WTC11 (cell line): ENCODE measurements at places on chromosomes 16 and 17. TPM values are rescaled to one million over a fixed set of nuclear protein-coding genes. Genes with fewer than 3 reads are reported as not detected.

TMC8 gene
- 2.9 to 3.7 TPM (median 3.1 TPM) in 3 replicates for total RNA-seq

- H3K27me3 ChIP-seq, result no peaks in the 10 kb centered on the region
- no peak for DNase-seq
- no peak overlapping the region for H3K4me3 ChIP-seq
Measured at GRCh38 chr16:13552062-13552959, 367.6 kb upstream of the ERCC4 start.

GRCh38 chr17:61205401-61205800, 194.2 kb upstream of the TBX2 start:
- DNase-seq, result no peak
- H3K36me3 ChIP-seq, result no peaks in the 10 kb centered on the region
- no peak overlapping the region for H3K4me3 ChIP-seq
- H3K27ac ChIP-seq, result no peak overlapping the region

DNA sequence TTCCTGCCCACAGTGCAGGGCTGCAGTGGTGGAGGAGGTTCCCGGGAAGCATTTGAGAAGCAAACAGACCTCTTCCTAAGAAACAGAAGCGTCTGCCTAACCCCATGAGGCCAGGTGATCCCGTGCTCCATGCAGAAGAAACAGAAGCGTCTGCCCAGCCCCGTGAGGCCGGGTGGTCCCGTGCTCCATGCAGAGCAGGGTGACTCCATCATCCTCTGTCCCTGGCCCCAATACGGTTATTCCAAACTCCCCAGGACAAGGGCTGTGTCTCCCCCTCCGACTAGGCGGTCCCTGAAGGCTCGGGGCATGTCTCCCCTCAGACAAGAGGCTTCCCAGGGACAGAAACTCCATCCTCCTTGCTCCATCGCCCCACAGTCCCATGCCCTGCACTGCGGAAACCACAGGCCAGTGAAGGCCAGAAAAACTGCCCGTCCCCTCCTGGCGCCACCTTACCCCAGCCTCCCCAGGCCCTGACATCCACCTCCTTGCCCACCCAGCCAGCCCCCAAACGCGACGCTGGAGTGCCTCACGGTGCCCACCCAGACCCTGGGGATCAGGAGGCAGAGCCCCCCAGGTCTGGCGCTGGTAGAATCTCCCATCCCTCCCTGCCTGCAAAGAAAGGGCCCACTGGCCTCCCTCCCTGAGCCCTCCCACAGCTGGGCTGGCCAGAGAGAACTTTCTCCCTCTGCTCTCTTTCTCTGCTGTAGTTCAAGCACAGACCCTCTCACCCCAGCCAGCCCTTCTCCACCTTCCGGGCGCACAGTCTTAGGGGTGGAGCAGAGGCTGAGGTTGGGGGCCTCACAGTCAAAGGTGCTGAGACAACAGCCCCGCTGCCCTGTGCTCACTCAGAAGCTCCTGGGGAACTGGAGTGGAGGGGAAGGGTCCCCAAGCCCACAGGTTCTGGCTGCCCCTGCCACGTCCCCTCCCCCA, 30.6 kb upstream of the KRT17 start:
- H3K36me3 ChIP-seq, result no peaks in the 10 kb centered on the region
- H3K4me1 ChIP-seq, result peaks cover 11% of the 10 kb centered on the region
- H3K27ac ChIP-seq, result no peak overlapping the region; the same call in 1 of the 2 replicates
- no peak for DNase-seq
- no peak overlapping the region for H3K4me3 ChIP-seq
- no peaks in the 10 kb centered on the region for H3K27me3 ChIP-seq

DNA sequence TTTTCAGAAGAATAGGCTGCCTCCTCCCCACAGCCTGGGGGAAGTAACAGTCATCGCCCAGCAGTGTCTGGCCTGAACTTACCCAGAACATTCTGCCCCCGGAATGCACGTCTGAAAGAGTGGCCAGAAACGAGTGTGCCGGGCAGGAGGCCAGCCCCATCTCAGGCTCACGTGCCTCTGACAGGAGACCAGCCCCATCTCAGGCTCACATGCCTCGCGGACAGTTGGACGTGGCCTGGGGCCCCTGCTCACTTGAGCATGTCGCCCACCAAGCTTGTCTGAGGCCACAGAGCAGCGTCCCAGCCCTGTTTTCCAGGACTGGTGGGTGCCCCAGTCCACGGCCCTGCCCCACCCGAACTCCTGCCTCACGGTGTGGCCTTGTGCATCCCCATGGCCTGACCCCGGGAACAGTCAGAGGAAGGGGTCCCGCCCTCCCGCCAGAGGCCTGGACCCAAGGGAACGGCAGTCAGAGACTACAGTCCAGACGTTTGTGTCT, 16.3 kb upstream of the CDH15 start:
- peaks cover 5% of the 10 kb centered on the region for H3K27me3 ChIP-seq
- no peak overlapping the region for H3K27ac ChIP-seq
- H3K4me1 ChIP-seq, result no peaks in the 10 kb centered on the region
- peaks cover 19% of the 10 kb centered on the region for H3K36me3 ChIP-seq

DNA sequence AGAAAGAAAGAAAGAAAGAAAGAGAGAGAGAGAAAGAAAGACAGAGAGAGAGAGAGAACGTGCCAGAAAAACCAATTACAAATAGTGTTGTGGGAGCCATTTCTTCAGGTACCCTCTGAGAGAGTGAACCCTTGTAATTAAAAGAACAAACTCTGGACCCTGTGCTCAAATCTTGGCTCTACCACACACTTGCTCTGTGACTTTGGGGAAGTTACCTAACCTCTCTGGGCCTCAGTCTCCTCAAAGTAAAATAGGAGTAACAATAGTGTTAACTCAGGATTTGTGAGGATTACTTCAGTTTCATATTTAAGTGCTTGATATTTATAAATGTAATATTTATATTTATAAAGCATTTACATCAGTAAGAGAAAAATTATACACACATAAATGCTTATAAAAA, 139.8 kb downstream of the GSG1L start:
- peaks cover 10% of the 10 kb centered on the region for H3K4me1 ChIP-seq
- no peak overlapping the region for H3K4me3 ChIP-seq
- DNase-seq, result no peak

- H3K27me3 ChIP-seq, result no peaks in the 10 kb centered on the region
- no peak overlapping the region for H3K4me3 ChIP-seq
- H3K36me3 ChIP-seq, result no peaks in the 10 kb centered on the region
- no peak for DNase-seq
- H3K27ac ChIP-seq, result no peak overlapping the region
- H3K4me1 ChIP-seq, result peaks cover 18% of the 10 kb centered on the region
Measured at GRCh38 chr17:39064374-39064773, 87.1 kb downstream of the PLXDC1 start.

DNA sequence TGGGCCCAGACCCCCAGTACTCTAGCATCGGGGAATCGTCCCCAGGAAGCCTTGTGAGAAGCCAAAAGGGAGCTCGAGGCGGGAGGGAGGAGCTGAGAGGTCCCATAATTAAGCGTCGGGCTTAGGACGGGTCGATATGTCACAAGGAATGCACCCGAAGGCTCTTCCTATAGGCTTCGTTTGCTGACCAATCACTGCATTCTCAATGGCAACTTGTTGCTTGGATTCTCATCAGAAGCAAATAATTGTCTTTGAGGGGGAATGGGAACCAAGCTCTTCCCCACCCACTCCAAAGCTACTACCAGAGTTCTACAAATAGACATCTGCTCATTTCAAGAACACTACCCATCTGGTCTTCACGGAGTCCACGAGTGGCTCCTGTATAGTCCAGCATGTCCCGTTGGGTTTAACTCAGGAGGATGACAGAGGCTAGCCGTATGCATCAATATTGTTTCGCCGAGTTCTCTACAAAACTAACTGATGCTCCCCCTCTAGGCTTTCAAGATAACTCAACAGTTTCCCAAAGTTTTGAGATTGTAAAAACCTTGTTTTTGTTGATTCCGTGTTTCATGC, 628 bp upstream of the BLMH start:
- H3K36me3 ChIP-seq, result peaks cover 10% of the 10 kb centered on the region
- 0 out of 2 replicates have a peak overlapping the region, but pooled peaks have one; percentile 41 for H3K27ac ChIP-seq
- H3K4me1 ChIP-seq, result peaks cover 15% of the 10 kb centered on the region
- no peak for DNase-seq
- H3K4me3 ChIP-seq, result peak overlapping the region; percentile 70

DNA sequence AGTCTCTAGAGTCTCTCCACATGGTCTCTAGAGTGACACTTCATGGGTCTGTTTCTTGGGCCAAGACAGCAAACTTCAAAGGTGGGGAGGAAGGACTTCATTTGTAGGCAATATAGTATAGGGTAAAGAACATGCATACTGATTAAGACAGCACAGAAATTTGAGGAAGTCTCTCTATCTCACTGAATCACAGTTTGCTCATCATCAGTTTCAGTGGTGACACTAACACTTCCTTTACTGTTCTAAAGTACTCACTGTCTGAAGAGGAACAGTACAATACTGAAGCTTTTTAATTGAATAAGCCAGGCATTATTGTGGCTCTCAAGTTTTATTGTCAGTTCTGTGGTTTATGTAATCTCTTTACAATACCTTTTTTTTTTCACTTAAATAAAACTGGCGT, 656.4 kb upstream of the CDH8 start:
- H3K36me3 ChIP-seq, result peaks cover 38% of the 10 kb centered on the region
- no peak overlapping the region for H3K27ac ChIP-seq
- DNase-seq, result no peak
- H3K27me3 ChIP-seq, result no peaks in the 10 kb centered on the region; the same call in 1 of the 2 replicates
- H3K4me3 ChIP-seq, result no peak overlapping the region

- no peak for DNase-seq
- H3K4me3 ChIP-seq, result no peak overlapping the region
- no peaks in the 10 kb centered on the region; the same call in 1 of the 2 replicates for H3K27me3 ChIP-seq
- H3K4me1 ChIP-seq, result peaks cover 53% of the 10 kb centered on the region
- peak overlapping the region; percentile 3 for H3K27ac ChIP-seq
Measured at GRCh38 chr16:14527411-14528044, 102.5 kb downstream of the PARN start.

DNA sequence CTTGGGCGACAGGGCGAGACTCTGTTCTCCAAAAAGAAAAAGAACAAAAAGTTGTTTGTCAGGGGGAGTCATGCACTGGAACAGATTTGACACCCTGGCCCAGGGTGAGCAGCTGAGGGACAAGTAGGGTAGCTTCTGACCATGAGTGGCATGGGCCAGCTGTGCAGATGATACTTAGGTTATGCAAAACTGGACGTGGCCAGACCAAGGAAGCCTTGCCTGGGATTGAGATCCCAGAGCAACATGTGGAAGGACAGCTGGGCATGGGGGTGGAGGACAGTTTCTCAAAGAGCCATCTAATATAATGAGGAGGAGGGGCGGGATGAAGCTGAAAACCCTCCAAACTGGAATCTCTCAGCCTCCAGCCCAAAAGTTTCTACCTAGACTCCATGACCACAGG, 19.6 kb upstream of the SLC35B1 start:
- no peak overlapping the region for H3K27ac ChIP-seq
- no peak overlapping the region for H3K4me3 ChIP-seq
- H3K27me3 ChIP-seq, result no peaks in the 10 kb centered on the region; the same call in 1 of the 2 replicates

KRTAP1-4 gene
- total RNA-seq, result not detected in 3 replicates

ADAT1 gene
- 45.3 to 48.1 TPM (median 46.0 TPM) in 3 replicates for total RNA-seq

DNA sequence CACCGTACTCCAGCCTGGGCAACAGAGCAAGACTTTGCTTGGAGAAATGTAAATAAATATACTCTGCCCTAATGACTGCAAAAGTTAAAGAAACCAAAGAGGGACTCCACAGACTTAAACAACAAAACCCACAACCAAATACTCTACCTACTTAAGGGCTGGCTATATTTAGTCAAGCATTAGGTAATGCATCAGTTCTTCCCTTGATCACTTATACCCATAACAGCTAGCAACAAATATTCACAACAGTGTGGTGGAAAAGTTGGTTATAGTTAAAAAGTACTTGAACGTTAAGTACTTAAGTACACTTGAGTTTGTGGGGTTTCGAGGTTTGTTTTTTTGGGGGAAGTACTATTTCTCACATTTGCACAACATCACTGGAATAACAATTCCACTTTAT, 5.4 kb upstream of the HEXIM2 start:
- no peak overlapping the region for H3K4me3 ChIP-seq
- no peaks in the 10 kb centered on the region for H3K27me3 ChIP-seq
- DNase-seq, result no peak
- H3K27ac ChIP-seq, result peak overlapping the region; percentile 57; the same call in 1 of the 2 replicates
- peaks cover 5% of the 10 kb centered on the region; the same call in 1 of the 2 replicates for H3K36me3 ChIP-seq

SLC52A1 gene
- total RNA-seq, result 0.78 to 1.1 TPM (median 0.99 TPM) in 3 replicates

DNA sequence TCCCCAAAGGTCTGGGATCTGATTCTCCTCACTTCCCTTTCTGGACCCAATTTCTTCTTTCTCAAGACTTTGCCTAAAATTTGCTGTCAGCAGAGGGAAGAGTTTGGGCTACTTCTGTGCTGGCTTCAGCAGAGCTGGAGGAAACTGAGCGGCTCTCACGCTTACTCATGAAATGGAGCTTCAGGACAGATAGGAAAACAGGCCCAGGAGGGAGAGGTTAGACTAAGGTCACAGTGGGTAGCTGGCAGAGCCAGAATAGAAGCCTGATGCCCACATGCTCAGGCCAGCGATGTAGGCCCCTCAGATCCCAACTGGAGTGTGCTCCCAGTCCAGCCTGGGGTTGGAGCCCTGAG, 593 bp downstream of the SLC38A7 start:
- peak overlapping the region; percentile 88 for H3K4me3 ChIP-seq
- DNase-seq, result no peak
- no peaks in the 10 kb centered on the region; the same call in 1 of the 2 replicates for H3K27me3 ChIP-seq
- H3K36me3 ChIP-seq, result peaks cover 5% of the 10 kb centered on the region; the same call in 1 of the 2 replicates

- peak within 1 kb of the TSS; percentile 81 for H3K4me3 ChIP-seq
- H3K36me3 ChIP-seq, result no peaks in the 10 kb centered on the region
- no peak within 1 kb of the TSS for H3K27ac ChIP-seq
- DNase-seq, result peak; percentile 79
- H3K4me1 ChIP-seq, result peaks cover 9% of the 10 kb centered on the region
Measured at GRCh38 chr17:47733047-47733673, at the start of gene TBX21. Gene TBX21 (plus strand): TSS chr17:47733236. CDS start chr17:47733455, 219 bp downstream.

HES7 gene
- total RNA-seq, result 3.1 to 3.9 TPM (median 3.7 TPM) in 3 replicates

- H3K4me1 ChIP-seq, result no peaks in the 10 kb centered on the region
- H3K4me3 ChIP-seq, result no peak overlapping the region
- H3K27me3 ChIP-seq, result 0 out of 2 replicates have a peak, but pooled peaks cover 2% of the 10 kb centered on the region
- no peak for DNase-seq
Measured at GRCh38 chr16:83040174-83040573, 413.4 kb downstream of the CDH13 start.

DNA sequence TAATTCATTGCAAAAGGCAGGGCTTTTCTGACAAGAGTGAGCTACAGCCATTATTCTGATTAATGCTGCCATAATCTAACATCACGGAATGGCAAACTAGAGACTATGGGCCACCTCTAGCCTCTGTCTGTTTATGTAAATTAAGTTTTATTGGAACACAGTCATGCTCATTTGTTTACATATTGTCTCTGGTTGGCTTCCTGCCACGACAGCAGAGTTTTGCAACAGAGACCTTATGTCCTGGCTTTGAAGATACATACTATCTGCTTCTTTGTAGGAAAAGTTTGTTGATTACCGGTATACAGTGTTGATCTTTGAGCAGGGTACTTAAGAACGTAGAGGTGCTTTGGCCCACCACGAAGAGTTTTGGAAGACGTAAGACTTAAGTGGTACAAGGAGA, 715.9 kb upstream of the RBFOX1 start:
- no peak overlapping the region for H3K4me3 ChIP-seq
- H3K27ac ChIP-seq, result no peak overlapping the region
- DNase-seq, result no peak
- H3K4me1 ChIP-seq, result no peaks in the 10 kb centered on the region
- peaks cover 19% of the 10 kb centered on the region; the same call in 1 of the 2 replicates for H3K27me3 ChIP-seq
- H3K36me3 ChIP-seq, result peaks cover 67% of the 10 kb centered on the region

PDF gene
- total RNA-seq, result 24.0 to 28.2 TPM (median 25.6 TPM) in 3 replicates
